ELF-1 (cell line): ENCODE measurements at places on chromosomes 4 and X.

DNA sequence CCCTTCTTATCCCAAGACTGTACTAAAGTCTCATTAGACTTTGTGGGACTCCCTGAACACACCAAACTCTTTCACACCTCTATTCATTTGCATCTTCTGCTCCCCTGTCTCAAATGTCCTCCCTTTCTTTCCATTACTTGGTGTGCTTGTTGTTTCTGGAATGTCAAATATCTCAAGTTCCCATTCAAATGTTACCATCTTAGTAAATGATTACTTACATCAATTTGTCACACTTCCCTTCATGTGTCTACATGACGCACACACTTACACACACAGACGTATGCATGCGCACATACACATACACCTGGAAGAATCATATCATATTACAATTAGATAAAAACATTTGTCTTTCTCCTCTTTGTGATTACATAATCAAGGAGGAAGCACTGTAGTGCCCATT is 210.8 kb upstream of the TEX13C start:
- no peak for DNase-seq

DNA sequence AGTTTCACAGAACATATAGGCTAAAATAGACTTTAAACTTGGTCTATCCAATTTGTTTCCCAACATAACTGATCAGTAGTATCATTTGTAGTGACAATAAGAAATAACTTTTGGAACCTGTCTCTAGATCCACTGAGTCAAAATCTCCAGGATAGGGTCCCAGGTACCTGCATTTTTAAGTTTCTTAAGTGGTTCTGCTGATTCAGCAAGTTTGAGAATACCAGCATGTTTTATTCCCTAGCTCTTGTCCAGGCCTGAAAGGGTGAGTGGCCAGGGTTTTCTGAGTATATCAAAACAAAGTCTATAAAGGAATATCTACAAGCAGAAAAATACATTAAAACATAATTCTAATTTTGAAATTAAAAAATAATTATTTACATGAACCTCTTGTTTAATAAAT is 573.1 kb upstream of the POU3F4 start:
- DNase-seq: no peak

GRCh38 chr4:7892212-7893019 is 47.2 kb downstream of the AFAP1 start:
- peak; percentile 64 for DNase-seq

DNA sequence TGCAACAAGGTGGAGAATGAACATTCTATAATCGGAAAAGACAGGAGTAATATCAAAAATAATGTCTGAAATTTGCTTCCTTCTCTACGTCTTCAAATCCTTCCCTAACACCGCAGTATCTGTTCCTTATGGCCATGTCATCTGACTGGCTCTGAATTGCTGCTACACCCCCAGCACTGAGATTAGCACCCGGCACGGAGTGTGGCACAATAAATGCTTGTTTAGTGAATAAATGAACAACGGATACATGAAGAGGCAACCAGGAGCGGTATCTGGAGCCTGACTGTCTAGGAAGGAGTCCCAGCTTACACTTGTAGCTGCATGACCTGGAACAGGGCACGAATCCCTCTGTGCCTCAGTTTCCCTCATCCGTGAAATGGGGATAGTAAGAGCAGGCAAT is 164.3 kb downstream of the AFAP1 start:
- DNase-seq: no peak

DNA sequence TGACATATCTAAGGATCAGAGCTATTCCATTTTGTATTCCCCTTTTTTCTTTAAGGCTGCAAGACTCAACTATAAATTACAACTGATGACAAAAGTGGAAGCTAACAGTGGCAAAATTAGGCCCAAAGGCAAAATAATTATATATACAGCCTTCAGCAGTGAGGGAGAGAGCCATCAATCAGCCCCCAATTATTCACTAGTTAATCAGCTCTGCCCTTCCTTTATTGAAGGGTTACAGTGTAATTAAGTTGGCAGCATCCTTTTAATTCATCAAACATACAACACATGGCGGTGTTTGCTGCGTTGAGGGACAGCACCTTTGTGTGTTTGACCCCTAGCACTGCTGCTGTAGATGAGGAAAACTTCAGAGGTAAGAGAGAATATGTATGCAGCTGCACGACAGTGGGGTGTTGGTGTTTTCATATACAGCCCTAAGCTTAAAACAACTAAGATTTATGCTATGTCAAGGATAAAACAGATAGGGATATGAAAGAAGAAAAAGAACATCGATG is 973.9 kb upstream of the POU3F4 start:
- no peak for DNase-seq

DNA sequence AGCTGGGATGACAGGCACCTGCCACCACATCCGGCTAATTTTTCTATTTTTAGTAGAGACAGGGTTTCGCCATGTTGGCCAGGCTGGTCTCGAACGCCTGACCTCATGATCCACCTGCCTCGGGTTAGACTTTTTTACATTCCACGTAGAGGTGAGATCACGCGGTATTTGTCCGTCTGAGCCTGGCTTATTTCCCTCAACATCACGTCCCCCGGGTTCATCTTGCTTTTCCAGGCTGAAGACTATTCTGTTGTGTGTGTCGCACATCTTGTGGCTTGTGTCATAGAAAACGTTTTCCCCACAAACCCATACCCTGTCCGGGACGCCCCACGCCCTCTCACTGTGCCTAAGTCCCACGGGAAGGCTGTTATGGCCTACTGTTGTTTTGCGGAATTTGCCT is 185.3 kb downstream of the CRLF2 start:
- no peak for DNase-seq

- DNase-seq: peak; percentile 78
Observed at GRCh38 chr4:184815046-184815877, 10.5 kb downstream of the ACSL1 start.

GRCh38 chrX:20913760-20914159 is 460.5 kb upstream of the CNKSR2 start:
- DNase-seq: peak; percentile 20

- DNase-seq: peak; percentile 59
Observed at GRCh38 chrX:17527135-17527701, 152.2 kb downstream of the NHS start.

GRCh38 chr4:99507762-99508161 is 3.1 kb upstream of the C4orf17 start:
- no peak for DNase-seq

DNA sequence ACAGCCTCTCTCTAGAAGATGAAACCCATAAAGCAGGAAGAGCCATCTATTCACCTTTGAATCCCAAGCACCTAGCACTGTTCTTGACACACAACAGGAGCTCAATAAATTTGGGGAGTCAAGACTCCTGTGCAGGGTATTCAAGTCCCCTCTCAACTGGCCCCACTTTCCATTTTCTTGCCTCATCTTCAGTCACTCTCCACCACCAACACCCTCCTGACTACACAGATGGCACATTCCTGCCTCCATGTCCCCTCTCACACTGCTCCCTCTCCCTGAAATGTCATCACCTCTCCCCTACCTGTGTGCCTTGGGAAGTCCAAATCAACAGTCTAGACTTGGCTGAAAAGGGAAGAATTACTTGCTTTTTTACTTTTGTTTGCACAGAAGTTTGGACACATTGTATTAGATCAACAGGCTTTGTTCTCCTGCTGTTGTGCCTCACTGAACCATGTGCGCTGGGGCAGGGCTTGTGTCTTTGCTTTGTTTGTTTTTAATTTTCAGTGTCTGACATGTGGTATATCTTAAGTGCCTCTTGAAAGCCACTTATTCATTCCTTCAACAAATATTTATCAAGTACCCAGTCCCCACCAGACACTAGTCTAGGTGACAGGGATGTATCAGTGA is 85.1 kb downstream of the APBB2 start:
- no peak for DNase-seq

DNA sequence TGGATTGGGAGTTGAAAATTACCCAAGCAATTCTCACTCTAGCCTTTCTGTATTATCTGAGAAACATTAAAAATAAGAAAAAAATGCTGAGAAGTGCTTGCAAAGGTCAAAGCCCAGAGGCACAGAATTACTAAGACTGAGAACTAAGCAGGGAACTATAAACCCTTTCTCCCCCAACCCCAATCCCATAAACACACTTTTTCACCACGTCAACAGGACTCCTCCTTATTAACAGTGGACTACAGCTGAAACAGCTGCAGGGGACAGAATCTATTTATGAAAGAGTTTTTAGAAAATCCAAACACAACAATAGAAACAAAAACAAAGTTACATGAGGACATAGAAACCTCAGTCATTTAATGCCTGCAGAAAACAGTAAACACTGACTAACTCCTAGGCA is 984.1 kb downstream of the TRAM1L1 start:
- DNase-seq: no peak

GRCh38 chr4:138861135-138861534 is 154.4 kb upstream of the NOCT start:
- no peak for DNase-seq

- no peak for DNase-seq
Observed at GRCh38 chr4:84484236-84484635, 14.9 kb downstream of the NKX6-1 start.

DNA sequence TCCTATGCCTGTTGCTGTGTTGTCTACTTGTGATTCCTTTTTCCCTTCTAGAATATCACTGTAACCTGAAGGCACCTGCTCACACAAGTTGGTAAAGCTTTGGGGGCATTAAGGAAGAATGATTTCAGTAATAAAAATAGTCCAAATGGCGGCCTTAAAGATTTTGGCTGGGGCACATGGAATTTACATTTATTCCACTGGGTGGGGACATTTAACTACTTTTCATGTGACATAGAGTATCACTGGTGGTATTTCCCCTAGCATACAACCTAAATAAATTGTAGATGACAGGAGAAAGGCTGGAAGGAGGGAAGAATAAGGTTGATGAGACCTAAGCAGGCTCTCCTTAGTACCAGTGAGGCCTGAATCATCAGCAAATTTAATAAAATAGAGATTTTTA is 121.8 kb upstream of the EDA2R start:
- DNase-seq: peak; percentile 2

GRCh38 chrX:30156009-30156408 is 59.4 kb upstream of the MAGEB2 start:
- no peak for DNase-seq

DNA sequence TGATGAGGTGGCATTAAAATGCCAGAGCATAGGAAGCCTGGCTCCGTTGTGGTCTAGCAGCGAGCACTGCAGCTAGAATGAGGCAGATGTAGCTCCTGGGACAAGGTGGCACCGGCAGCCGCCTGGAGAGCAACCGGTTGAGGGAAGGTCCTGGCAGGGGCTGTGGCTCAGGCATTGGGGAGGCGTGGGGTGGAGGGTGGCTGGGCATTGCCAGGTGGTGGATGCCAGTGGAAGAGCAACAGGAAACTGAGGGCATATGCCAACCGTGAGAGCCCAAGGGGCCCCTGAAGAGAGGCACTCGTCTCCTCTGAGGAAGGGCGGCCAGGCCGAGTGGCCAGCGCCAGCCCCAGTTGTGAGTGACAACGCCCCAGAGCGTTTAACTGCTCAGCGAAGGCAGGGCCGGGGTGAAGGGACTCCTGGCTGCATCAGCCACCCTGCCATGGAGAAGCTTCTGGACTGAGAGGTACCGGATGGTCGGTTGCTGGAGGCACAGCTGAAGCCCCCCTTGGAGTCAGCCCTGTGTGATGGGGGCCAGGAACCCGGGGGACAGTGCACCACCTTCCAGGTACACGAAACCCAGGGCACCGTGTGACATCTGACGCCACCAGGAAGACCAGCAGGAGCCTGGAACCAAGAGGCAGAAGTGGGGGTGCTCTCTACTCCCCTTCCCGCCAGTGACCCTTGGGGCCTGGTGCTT is 13.2 kb upstream of the PDE6B start:
- DNase-seq: no peak

- peak; percentile 14 for DNase-seq
Observed at GRCh38 chrX:149074398-149074797, 430.7 kb downstream of the IDS start.

- peak; percentile 98 for DNase-seq
Observed at GRCh38 chrX:63434665-63435064, 83.5 kb upstream of the SPIN4 start.

DNA sequence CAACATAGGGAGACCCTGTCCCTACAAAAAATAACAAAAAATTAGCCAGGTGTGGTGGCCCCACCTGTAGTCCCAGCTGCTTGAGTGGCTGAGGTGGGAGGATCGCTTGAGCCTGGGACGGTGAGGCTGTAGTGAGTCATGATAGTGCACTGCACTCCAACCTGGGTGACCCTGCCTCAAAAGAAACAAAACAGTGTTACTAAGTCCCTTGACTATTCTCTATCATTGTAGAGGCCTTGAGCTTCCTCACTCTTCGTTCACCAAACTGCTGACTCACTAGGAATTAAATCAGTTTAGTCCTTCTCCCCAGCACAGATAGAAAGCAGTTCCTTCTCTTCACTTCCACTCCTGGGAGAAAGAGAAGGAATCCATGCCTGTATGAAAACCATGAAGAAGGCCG is 14.5 kb downstream of the CDS1 start:
- no peak for DNase-seq

DNA sequence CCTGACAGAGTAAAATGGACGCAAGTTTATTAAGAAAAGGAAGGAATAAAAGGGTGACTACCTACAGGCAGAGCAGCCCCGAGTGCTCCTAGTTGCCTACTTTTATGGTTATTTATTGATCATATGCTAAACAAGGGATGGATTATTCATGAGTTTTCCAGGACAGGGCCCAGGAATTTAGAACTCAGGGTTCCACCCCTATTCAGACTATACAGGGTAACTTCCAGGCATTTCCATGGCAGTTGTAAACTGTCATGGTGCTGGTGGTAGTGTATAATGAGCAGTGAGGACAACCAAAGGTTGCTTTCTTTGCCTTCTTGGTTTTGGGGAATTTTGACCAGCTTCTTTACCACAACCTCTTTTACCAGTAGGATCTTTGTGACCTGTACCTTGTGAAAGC is 27.7 kb upstream of the CXCL3 start:
- no peak for DNase-seq

DNA sequence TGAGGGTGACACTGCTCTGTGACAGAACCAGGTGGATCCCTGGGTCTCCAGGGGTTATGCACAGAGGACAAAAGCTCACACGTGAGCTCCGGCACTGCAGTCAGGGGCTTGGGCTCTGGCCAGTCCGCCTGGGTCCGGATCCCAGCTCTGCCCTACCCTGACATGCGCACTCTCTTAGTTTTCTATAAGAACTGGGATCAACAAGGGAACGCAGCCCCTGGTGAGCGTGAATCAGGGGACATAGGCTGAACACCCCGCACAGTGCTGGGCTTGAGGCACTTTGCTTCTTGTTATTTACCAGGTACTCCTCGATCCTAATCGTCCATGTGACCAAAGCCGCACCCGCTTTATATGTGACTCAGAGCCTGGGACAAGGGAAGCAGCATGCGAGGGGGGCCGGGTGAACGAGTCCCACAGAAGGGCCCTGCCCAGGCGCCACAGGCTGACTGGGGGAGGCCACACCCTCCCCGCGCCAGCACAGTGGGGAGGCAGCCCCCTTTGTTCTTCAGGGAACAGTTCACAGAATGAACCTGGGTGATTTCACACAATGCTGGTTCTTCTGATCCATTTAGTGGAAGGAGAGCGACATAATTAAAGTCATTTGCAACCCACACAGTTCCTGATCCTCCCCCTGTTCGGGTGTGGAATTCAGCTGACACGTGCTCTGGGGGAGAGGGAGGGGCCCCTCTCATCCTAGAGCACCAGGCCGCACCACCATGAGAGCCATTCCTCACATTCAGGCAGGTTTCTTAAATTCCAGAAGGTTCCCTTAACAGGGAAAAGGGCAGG is 55.5 kb downstream of the WFS1 start:
- peak; percentile 48 for DNase-seq

- no peak for DNase-seq
Observed at GRCh38 chr4:7844594-7844991, 95.1 kb downstream of the AFAP1 start.

GRCh38 chr4:183541752-183542040 is 36.8 kb downstream of the ING2 start:
- peak; percentile 80 for DNase-seq

GRCh38 chr4:55670695-55671094 is 34.6 kb upstream of the NMU start:
- no peak for DNase-seq

- DNase-seq: no peak
Observed at GRCh38 chr4:30616942-30617646, 103.1 kb upstream of the PCDH7 start.
